ENCODE measurements at places on chromosomes 7 and 10. TPM values are rescaled to one million over a fixed set of nuclear protein-coding genes. Genes with fewer than 3 reads are reported as not detected.

STX1A gene
- 6.7 TPM for total RNA-seq

GRCh38 chr7:134293002-134293740 is 23.6 kb downstream of the SLC35B4 start:
- DNase-seq: peak; percentile 17

- no peak for DNase-seq
These were observed 123.0 kb upstream of the CTBP2 start for GRCh38 chr10:125283191-125283835.

CHST3 gene
- total RNA-seq: 56.4 TPM

GRCh38 chr10:29585488-29585976 is 49.2 kb downstream of the SVIL start:
- DNase-seq: no peak

- no peak for DNase-seq
These were observed 671.0 kb upstream of the FOXK1 start for GRCh38 chr7:4010923-4011656.

HABP2 gene
- total RNA-seq: not detected

GRCh38 chr10:61606959-61607907 is 55.5 kb upstream of the CABCOCO1 start:
- DNase-seq: no peak

- DNase-seq: no peak
These were observed 595.9 kb downstream of the DNAJB6 start for GRCh38 chr7:157932498-157933218.

CRTAC1 gene
- 27.0 TPM for total RNA-seq

IQUB gene
- total RNA-seq: 2.2 TPM

GRCh38 chr10:120506674-120507073 is 49.6 kb downstream of the PLPP4 start:
- DNase-seq: no peak

DNA sequence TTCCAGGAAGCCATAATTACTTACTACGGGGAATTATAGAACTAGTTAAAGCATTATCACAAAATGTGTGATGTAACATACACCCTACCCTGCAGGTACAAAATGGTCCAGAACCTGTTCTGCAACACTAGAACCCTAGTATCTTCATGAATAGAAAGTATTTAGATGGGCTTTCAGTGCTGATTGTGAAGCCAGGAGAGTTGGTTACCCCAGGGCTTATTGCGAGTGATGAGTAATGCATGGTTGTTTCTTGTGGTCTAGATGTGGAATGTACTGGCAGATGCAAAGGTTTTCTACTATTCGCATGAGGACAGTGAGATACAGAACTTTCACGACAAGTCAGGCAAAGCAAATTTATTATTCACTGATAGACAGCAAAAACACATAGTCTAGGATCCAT is 33.6 kb upstream of the AGR3 start:
- no peak for DNase-seq

NACAD gene
- total RNA-seq: 6.9 TPM

GRCh38 chr7:115642194-115642593 is 388.4 kb downstream of the TFEC start:
- no peak for DNase-seq

DNA sequence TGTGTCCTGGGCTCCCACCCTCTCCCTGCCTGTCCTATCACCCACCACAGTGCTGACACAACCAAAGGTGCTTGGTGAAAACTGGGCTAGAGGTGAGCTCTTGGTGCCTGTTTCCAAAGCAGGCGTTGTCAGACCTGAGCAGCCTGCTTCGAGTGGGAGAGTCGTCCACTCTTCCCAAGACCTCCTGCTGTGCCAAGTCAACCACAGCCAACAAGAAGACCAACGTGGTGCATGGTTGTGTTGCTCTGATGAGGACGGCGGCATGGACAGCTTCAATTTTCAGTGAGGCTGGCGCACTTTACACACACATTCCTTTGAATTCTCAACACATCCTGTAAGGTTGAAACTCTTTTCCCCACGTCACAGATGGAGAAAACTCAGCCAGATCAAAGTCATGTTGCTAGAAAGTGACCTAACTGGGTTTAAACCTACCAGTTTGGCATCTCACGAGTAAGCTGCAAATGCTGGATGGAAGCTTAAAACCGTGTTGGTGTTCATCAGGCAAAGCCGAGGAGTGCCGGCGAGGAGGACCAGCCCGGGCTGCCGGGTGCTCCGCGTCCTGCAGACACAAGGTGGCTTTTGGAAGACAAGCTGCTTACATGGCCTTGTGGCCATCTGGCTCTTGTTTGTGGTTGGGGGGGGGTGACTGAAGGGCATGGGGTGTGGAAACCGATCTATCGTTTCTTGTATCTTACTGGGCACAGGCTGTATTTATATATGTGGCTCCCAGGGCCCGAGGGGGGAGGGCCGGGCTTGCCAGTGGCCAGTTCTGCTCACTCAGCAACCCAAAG is 39.3 kb downstream of the INSIG1 start:
- DNase-seq: no peak

EVX1 gene
- total RNA-seq: not detected

OAT gene
- 67.2 TPM for total RNA-seq

DNA sequence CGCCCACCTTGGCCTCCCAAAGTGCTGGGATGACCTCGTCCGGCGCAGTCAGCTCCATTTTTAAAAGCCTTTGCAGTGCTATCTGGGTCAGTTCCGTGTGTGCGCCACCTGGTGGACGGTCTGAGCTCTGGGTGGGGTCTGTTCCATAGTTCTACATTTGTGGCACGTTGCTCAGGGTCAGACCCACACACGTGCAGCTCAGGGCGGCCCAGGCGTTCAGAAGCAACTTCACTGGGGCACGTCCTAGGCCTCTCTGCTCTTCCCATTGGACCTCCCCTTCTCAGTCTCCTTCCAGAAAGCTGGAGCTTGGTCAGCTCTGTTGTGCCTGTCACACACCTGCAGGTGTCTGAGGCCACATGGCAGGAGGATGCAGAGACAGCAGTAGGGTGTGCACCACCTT is 137.9 kb downstream of the DNAJB6 start:
- DNase-seq: no peak

DNA sequence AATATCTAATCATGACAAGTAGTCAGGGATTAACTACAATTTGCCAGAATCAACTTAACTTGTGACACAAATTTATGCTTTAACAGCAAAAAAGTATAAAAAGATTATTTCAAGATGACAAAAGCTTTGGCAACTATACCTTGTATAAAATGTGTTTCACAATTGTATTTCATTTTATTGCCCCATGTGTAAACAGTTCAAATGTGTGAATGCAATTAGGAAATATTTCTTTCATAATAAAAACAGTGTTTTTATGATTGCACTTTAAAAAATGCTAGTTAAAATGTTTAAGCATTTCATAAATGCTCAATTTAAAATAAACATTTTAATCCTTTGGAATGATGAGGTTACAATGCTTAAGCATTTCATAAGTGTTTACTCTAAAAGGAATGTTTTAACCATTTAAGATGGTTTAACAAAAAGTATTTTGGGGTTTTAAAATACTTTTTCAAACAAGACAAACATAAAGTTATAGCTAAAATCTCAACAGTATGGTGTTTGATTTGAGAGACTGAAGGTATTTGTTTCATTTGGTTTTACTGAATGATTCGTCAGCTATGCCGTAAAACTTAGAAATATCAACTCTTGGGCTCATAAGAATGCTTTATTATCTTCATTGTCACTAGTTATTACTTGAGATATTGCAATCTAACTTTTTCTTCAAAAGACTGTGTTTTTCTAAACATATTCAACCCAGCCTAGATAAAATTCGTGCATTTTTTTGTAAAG is 50.1 kb downstream of the SFTPD start:
- no peak for DNase-seq

- DNase-seq: no peak
These were observed 8.4 kb upstream of the LYZL2 start for GRCh38 chr10:30637881-30638467.

GIMAP6 gene
- 27.0 TPM for total RNA-seq

DNA sequence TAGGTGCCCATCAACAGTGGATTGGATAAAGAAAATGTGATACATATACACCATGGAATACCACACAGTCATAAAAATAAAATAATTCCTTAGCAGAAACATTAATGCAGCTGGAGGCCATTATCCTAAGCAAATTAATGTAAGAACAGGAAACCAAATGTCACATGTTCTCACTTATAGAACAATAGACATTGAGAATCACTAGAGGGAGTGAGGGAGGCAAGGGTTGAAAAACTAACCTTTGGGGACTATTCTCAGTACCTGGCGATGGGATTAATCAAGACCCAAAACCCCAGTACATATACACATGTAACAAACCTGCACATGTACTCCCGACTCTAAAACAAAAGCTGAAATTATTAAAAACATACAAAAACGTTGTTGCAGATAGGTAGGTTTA is 222.6 kb downstream of the SEMA3E start:
- DNase-seq: no peak

DNA sequence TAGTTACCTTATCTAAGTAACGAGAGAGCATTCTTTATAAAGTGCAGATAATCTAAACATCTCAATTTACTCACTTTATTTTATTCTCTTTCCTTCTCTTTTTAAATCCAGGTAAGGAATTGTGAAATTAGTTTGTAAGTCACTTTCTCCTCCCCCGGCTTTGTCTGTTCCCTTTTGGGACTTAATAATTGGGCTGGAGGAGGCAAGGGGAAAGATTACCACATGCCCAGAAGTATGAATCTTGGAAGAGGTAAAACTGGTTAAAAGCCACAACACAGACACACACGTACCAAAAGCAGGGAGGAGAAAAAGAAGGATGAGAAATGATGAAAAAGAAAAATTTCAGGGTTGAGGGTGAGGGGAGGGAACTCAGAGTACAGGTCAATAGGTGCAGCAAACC is 63.3 kb upstream of the LRRC17 start:
- DNase-seq: no peak

DHTKD1 gene
- 26.8 TPM for total RNA-seq

- DNase-seq: no peak
These were observed 5.4 kb downstream of the LOXL4 start for GRCh38 chr10:98262571-98262970.
